Tongue (tissue), 3 donors: ENCODE measurements at places on chromosomes 16 and 17. TPM values are rescaled to one million over a fixed set of nuclear protein-coding genes. Genes with fewer than 3 reads are reported as not detected.

Gene RGS9
- 1.7 TPM for total RNA-seq

Gene GFAP
- 1.7 TPM for total RNA-seq

Gene CDH1
- total RNA-seq, result 34.3 TPM

Gene KRT15
- 633 TPM for total RNA-seq

Gene CHST4
- total RNA-seq, result 0.21 TPM

Gene TPSG1
- not detected for total RNA-seq

Gene TBC1D3L
- 3.0 TPM for total RNA-seq

Gene TNP2
- not detected for total RNA-seq

Gene AHSP
- total RNA-seq, result 4.2 TPM

Gene CCDC78
- 1.4 TPM for total RNA-seq

Gene LPO
- total RNA-seq, result 6.4 TPM

Gene PTGES3L
- 61.5 TPM for total RNA-seq

Gene DRC3
- total RNA-seq, result 0.82 TPM

Gene KRT12
- total RNA-seq, result not detected

Gene GSE1
- total RNA-seq, result 82.5 TPM

Gene NPIPA1
- total RNA-seq, result 84.9 TPM

Gene ACLY
- 58.4 TPM for total RNA-seq

Gene CHST6
- total RNA-seq, result 2.1 TPM

Gene B4GALNT2
- total RNA-seq, result under 0.01 TPM

Gene TBC1D3H
- 2.8 TPM for total RNA-seq

Gene ZP2
- total RNA-seq, result 2.1 TPM

Gene NPIPB4
- 53.0 TPM for total RNA-seq

Gene PITPNM3
- total RNA-seq, result 7.2 TPM

Gene DRG2
- total RNA-seq, result 23.9 TPM

Gene KRT222
- not detected for total RNA-seq

Gene SLC12A3
- not detected for total RNA-seq

Gene HOXB9
- total RNA-seq, result not detected

Gene MYH3
- 9,382 TPM for total RNA-seq

Gene TSPOAP1
- total RNA-seq, result 5.6 TPM

Gene C16orf95
- 2.3 TPM for total RNA-seq

Gene CA5A
- not detected for total RNA-seq

Gene GGA2
- 67.6 TPM for total RNA-seq

Gene CTRB1
- total RNA-seq, result 1.0 TPM

Gene BRIP1
- 6.5 TPM for total RNA-seq

Gene IGFBP4
- 205 TPM for total RNA-seq

Gene TBC1D3B
- 3.3 TPM for total RNA-seq

Gene LRRC59
- 55.5 TPM for total RNA-seq

Gene ARHGAP44
- 3.4 TPM for total RNA-seq
